ENCODE measurements at places on chromosomes 6 and 20.
A peak's percentile ranks its signal among the peaks of the same experiment; 100 is the strongest.

DNA sequence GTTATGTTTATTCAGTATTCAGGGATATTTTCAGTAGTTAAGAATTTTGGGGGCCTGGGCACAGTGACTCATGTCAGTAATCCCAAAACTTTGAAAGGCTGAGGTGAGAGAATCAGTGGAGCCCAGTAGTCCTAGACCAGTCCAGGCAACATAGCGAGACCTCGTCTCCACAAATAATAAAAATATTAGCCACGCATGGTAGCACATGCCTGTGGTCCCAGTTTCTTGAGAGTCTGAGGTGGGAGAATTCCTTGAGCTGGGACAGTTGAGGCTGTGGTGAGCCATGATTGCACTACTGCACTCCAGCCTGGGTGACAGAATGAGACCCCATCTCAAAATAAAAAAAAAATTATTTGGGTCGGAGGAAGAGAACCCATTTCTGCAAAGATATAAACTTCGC is 20.3 kb downstream of the ADGRG6 start:
- no peak for DNase-seq

DNA sequence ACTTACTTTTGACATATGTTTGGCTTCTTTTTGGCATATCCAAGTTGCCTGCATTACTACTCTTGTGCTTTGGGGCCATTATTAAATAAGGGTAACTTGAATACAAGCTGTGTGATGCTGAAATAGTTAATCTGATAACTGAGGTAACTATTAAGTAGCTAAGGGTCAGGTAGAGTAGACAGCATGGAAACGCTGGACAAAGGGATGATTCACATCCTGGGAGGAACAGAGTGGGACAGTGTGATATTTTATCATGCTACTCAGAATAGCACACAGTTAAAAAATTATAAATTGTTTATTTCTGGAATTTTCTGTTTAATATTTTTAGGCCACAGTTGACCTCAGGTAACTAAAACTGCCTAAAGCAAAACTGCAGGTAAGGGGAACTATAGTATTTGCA is 483.9 kb downstream of the RFPL4B start:
- DNase-seq = no peak

- DNase-seq = peak; percentile 22
Measured at GRCh38 chr6:26118999-26119398, 31.8 kb downstream of the HFE start.

GRCh38 chr20:47764154-47764733 is 21.0 kb downstream of the SULF2 start:
- DNase-seq = no peak

GRCh38 chr6:56420296-56420695 is 172.9 kb upstream of the COL21A1 start:
- DNase-seq = no peak

DNA sequence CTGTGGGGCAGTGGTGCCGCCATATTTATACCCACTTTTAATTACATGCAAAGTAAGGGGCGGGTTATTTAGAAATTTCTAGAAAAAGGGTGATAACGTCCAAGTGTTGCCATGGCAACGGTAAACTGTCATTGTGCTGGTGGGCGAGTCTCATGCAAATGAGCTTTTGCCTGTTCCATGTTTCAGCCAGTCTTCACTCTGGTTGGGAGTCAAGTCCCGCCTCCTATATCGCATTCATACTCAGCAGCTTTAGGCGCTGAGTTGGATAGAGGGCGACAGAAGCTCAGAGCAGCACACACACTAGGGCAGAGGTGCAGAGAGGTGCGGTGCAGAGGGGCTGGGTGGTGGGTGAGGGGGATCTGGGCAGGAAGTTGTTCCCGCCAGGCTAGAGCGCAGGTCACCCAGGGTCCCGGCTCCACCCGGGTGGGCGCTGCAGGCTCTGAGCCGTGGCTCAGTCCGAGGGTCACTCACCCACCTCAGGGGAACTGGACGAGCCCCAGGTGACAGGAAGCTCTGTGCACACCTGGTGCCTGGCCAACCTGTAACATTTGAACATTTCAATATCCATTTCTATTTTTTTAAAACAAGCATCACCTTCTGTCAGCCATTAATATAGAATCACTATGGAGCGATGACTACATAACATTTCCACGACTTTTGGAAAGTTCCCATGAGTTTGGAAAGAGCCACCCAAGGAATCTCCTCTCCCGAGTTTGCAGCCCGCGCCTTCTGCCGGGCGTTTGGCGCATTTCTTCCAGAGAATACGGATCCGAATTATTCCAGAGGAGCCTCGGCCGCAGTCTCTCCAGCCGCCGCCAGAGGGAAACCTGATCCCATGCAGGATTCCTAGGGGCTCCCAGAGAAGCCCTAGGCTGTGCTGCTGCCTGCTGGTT is 89.1 kb upstream of the PHACTR3 start:
- DNase-seq = peak; percentile 78

GRCh38 chr6:17714879-17715851 is 8.4 kb upstream of the NUP153 start:
- DNase-seq = no peak

DNA sequence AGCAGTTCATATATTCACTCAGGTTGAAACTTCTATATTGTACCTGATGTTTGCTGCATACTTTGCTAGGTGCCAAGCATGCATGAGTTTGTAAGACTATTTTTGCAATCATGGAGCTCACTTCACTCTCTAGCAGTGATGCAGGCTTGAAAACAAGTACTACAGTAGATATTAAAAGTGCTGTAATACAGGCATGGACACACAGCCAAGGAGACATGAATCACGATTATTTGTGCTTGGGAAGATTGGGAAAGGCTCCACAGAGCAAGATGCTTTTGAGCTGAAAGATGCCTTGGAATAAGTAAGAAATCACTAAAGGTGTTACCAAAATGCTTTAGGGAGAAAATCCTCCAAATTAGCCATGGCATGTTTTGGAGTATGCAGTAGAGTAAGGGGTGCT is 427.4 kb downstream of the UTRN start:
- no peak for DNase-seq

DNA sequence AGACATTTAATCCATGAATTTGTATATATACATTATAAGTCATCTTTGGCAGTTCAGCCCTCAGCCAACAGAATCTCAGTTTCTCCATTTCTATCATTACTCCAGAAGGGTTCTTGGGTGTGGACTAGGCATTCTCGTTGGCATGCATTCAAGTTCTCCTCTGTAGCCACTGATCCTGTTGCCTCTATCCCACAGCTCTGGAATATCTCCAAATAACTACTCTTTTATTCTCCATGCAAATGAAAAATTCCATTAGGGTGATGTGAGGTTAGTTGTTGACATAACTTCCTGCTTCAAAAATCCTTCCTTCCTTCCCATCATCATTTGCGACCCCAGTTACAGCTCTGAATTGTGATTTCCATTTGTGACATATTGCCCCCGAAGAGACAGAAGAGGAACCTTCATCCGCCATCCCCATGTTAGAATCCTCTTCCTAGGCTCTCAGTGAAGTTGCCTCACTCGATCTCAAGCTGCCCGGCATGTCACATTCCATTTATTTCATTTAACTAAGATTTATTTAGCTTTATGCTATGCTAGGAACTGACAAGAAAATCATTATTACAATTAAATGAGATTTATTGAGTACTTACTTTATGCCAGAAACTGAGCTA is 93.7 kb upstream of the EDN1 start:
- no peak for DNase-seq

- no peak for DNase-seq
Measured at GRCh38 chr6:158906926-158907325, 87.8 kb upstream of the EZR start.

GRCh38 chr6:100378576-100378975 is 86.1 kb downstream of the SIM1 start:
- no peak for DNase-seq

- no peak for DNase-seq
Measured at GRCh38 chr6:105608711-105609374, 206.0 kb upstream of the PREP start.

DNA sequence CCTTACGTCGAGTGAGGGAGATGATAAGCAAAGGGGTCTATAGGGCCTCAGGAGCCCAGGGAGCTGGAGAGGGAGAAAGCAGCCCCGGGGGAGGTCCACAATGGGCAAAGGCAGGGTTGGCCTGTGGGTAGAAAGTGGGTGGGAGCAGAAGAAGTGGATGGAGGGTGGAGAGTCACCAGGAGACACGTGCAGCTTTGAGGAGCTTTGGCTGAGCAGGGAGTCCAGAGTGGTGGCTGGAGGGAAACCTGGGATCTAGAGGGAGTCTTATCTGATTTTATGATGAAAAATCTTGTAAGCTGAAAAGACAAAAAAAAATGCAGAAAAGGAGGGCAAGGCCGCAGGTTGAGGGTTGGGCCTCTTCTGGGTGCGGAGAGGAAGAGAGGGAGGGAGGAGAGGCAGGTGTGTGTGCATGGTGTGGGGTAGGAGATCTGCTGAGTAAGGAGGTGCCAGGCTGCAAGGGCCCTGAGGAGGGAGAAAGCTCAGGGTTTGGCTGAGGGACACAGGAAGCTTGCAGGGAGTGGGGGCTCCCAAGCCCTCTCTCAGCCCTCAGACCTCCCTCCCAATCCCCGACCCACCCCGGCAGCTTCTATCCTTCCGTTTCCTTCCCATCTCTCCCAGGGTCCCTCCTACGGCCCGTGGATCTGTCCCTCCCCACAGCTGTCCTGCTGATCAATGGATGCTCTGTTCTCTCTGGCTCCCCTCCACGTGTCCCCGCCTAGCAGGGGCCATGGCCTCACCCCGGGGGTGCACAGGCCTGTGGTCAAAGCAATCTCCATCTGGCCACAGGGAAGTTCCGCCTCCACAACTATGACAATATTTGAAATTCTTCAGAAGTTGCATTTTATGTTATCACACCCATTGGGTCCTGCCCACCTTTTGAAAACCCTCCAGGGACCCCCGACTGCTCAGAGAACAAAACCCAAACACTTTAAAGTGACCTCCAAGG is 17.1 kb upstream of the BPI start:
- DNase-seq = no peak

DNA sequence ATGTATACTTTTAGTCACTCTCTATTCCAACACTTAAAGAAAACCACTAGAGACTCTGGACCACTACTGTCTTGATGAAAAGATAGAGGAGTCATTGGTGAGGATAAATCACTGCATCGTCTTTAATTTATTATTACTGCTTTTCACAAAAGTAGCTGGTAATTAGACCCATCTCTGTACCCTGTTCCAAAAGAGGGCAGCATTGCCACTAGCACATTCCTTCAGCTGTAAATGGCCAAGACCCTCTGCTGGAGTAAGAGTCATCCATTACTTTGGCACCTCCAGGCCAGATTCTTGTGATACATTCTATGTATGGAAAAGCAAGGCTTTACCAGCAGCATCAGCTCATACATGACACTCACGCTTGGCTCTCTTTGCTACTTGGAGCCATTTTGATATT is 49.5 kb upstream of the PREP start:
- no peak for DNase-seq

DNA sequence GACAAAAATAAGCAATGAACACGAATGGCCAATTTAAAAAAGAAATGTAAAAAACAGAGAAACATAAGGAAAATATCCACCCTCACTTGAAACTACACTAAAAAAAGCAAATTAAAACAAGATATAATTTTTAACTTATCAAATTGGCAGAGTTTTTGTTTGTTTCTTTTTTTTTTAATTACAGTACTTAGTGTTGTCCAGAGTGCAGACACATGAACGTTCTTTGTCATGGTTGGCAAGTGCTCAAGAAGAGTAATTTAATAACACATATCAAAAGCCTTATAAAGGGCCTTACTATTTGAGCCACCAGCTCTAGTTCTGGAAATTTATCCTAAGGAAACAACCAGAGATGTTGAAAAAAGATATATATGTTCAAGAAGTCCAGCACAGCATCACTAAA is 142.3 kb downstream of the ATXN1 start:
- peak; percentile 55 for DNase-seq

DNA sequence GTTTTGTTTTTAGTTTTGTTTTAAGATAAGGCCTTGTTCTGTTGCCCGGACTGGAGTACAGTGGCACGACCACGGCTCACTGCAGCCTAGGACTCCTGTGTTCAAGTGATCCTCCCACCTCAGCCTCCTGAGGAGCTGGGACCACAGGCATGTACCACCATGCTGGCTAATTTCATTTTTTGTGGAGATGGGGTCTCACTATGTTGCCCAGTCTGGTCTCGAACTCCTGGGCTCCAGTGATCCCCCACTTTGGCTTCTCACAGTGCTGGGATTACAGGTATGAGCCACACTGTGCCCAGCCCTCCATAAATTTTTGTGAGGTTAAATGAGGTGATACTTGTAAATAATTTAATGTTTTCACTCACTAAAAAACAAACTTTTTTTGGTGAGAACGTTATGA is 76.6 kb downstream of the ARID1B start:
- no peak for DNase-seq

DNA sequence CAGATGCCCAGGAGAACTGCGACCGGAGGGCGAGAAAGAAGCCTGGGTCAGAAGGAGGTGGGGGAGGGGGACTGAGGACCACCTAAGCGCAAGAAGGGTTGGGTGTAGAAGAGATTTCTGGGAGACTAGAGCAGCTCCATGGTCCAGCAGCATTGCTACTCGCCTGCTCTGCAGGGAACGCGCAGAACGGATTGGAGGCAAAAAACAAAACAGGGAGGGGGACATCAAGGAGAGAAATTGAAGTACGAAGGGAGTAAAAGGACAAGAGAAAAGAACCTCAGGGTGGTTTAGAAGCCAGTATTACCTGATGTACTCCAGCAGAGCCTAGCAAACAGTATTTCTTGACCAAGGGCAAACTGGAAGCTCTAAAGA is 537 bp upstream of the GABBR1 start:
- no peak for DNase-seq

DNA sequence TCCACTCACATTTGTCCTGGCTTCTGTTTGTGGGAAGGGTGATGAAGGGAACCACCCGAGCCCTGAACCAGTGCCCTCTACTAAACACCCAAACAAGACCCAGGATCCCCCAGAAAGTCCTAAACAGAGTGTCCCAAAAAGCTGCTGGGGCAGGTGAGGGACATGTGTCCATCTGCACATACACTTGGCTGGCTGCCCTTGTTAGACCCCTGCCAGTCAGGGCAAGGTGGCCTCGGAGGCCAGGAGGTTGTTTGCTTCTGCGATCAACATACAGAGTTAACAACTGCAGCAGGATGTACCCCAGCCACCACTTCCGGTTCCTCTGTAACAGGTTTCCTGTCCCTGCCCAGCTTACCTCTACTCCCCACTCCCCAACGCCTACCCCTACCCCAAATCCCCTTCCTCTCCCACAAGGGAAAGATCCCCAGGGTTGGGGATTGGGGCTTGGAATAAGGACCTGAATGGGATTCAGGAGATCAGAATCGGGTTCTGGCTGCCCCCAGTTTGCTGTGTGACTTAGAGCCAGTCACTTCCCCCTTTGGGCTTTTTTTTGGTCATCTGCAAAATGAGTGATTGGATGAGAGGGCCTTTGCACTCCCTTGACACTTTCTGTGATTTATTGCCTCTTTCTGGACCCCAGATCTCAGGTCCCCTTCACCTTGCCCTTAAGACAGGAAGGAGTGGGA is 13.9 kb downstream of the DEF6 start:
- DNase-seq = no peak

- no peak for DNase-seq
Measured at GRCh38 chr6:79702691-79703090, 71.6 kb downstream of the SH3BGRL2 start.

DNA sequence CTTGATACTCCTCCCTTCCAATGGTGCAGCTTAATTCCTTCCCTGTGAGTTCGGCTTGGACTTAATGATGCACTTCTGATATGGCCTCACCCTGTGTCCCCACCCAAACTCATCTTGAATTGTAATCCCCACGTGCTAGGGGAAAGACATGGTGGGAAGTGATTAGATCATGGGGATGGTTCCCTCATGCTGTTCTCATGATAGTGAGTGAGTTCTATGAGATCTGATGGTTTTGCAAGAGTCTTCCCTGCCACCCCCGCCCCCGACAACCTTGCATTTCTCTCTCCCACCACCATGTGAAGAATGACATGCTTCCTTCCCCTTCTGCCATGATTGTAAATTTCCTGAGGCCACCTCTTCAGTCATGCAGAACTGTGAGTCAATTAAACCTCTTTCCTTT is 50.3 kb upstream of the HLA-G start:
- no peak for DNase-seq

All from COR-L47 (cell line).